Activated CD8-positive, alpha-beta memory T cell treated with anti-CD3 and anti-CD28 coated beads, Interleukin-2, amount 10 ng/mL, durations not matched to agents 7 days and 5 days (primary cell): ENCODE measurements at places on chromosomes 12 and 14.

- no peak overlapping the region for H3K4me3 ChIP-seq
- no peaks in the 10 kb centered on the region for H3K4me1 ChIP-seq
- no peak for DNase-seq
- H3K27me3 ChIP-seq = no peaks in the 10 kb centered on the region
These were observed 22.0 kb upstream of the SSTR1 start for GRCh38 chr14:38185671-38186070.

- H3K36me3 ChIP-seq = no peaks in the 10 kb centered on the region
- H3K4me1 ChIP-seq = no peaks in the 10 kb centered on the region
- DNase-seq = no peak
- H3K4me3 ChIP-seq = no peak overlapping the region
- no peaks in the 10 kb centered on the region for H3K27me3 ChIP-seq
These were observed 136.8 kb upstream of the NTF3 start for GRCh38 chr12:5295151-5295550.

GRCh38 chr12:118102609-118103008, 1.2 kb downstream of the VSIG10 start:
- H3K27ac ChIP-seq = no peak overlapping the region
- DNase-seq = no peak
- peaks cover 23% of the 10 kb centered on the region for H3K27me3 ChIP-seq
- H3K4me3 ChIP-seq = peak overlapping the region; percentile 65
- H3K4me1 ChIP-seq = peaks cover 9% of the 10 kb centered on the region

GRCh38 chr12:92357584-92358261, 212.1 kb upstream of the BTG1 start:
- no peak overlapping the region for H3K27ac ChIP-seq
- no peak for DNase-seq
- no peaks in the 10 kb centered on the region for H3K27me3 ChIP-seq

DNA sequence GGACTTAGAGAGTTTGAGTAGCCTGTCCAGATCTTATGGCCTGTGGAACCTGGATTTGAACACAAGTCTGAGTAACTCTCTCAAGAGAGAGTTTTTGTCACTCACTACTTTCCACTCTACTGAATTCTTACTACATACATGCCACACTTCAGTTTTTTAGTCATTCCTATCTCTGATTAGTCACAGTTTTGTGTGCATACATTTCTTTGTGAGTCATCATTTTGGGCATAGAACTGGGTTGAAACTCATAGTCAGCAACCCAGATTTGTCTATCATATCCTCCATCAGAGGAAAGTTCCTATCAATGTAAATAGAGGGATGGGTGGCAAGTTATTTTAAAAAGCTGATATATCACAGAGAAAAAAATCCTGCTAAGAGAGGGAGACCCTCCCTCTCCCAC, 42.9 kb downstream of the FLRT2 start:
- H3K4me3 ChIP-seq = no peak overlapping the region
- DNase-seq = no peak
- no peaks in the 10 kb centered on the region for H3K36me3 ChIP-seq
- H3K4me1 ChIP-seq = no peaks in the 10 kb centered on the region

- H3K4me1 ChIP-seq = peaks cover 21% of the 10 kb centered on the region
- no peak overlapping the region for H3K27ac ChIP-seq
- H3K4me3 ChIP-seq = peak overlapping the region; percentile 91
- no peak for DNase-seq
- peaks cover 40% of the 10 kb centered on the region for H3K27me3 ChIP-seq
These were observed 1.4 kb downstream of the KCNMB4 start for GRCh38 chr12:70367258-70368141.

GRCh38 chr12:54370171-54370730, 6.0 kb upstream of the GPR84 start:
- H3K4me3 ChIP-seq = no peak overlapping the region
- H3K27me3 ChIP-seq = peaks cover 18% of the 10 kb centered on the region
- no peak overlapping the region for H3K27ac ChIP-seq
- no peaks in the 10 kb centered on the region for H3K36me3 ChIP-seq

DNA sequence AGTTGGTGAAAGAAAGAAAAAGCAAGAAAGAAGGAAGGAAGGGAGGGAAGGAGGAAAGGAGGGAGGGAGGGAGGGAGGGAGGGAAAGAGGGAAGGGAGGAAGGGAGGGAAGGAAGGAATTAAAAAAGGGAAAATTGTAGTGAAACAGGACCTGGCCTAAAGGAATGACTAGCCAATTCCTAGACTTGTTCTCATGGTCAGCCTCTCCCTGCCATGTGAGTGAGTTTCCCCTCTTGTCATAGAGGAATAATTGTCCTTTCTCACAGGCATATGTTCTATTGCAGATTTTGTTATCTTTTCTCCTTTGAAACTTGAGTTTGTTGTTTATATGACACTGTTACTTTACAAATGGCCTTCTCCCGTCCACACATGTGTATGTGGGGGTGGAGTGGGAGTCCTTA, 81.9 kb downstream of the TMEM260 start:
- peaks cover 3% of the 10 kb centered on the region for H3K36me3 ChIP-seq
- no peaks in the 10 kb centered on the region for H3K4me1 ChIP-seq
- no peak overlapping the region for H3K27ac ChIP-seq
- H3K27me3 ChIP-seq = no peaks in the 10 kb centered on the region
- no peak for DNase-seq

GRCh38 chr12:21073129-21073528, 57.9 kb upstream of the SLCO1B1 start:
- H3K27me3 ChIP-seq = no peaks in the 10 kb centered on the region
- no peak for DNase-seq
- no peak overlapping the region for H3K4me3 ChIP-seq
- H3K4me1 ChIP-seq = no peaks in the 10 kb centered on the region

DNA sequence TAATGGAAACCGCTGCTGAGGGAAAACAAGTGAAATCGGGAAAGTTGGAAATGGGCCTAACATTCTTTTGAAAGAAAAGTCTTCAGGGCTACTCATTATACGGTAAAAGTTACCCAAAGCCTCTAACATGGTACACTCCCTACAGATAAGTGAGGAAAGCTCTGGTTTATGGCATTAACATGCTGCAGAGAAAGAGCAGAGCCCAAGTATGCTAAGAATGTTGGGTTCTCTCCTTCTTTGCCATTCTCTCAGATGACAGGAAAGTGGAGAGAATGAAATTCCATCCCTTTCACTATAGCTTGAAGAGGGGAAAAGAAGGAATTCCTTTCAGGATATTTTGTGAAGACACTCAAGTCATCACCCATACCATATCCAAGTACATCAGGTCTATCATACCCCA, 348.0 kb downstream of the SEC23A start:
- H3K4me1 ChIP-seq = no peaks in the 10 kb centered on the region
- H3K27ac ChIP-seq = no peak overlapping the region
- H3K27me3 ChIP-seq = no peaks in the 10 kb centered on the region
- H3K36me3 ChIP-seq = no peaks in the 10 kb centered on the region

DNA sequence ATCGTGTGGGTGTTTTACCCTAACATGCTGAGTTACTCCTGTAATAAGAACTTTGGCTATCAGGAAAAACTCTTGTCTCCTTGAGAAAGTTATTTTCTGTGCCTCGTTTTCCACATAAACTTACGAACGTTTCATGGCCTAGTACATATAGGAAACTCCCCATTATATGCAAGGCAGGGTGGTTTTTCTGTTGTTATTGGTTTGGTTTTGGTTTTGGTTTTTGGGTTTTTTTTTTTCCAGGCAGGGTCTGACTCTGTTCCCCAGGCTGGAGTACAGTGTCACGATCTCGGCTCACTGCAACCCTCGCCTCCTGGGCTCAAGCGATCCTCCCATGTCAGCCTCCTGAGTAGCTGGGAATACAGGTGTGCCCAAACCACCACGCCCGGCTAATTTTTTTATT, 5.5 kb downstream of the OR6C3 start:
- H3K27me3 ChIP-seq = peaks cover 19% of the 10 kb centered on the region
- no peak overlapping the region for H3K27ac ChIP-seq
- H3K36me3 ChIP-seq = no peaks in the 10 kb centered on the region
- H3K4me3 ChIP-seq = no peak overlapping the region

DNA sequence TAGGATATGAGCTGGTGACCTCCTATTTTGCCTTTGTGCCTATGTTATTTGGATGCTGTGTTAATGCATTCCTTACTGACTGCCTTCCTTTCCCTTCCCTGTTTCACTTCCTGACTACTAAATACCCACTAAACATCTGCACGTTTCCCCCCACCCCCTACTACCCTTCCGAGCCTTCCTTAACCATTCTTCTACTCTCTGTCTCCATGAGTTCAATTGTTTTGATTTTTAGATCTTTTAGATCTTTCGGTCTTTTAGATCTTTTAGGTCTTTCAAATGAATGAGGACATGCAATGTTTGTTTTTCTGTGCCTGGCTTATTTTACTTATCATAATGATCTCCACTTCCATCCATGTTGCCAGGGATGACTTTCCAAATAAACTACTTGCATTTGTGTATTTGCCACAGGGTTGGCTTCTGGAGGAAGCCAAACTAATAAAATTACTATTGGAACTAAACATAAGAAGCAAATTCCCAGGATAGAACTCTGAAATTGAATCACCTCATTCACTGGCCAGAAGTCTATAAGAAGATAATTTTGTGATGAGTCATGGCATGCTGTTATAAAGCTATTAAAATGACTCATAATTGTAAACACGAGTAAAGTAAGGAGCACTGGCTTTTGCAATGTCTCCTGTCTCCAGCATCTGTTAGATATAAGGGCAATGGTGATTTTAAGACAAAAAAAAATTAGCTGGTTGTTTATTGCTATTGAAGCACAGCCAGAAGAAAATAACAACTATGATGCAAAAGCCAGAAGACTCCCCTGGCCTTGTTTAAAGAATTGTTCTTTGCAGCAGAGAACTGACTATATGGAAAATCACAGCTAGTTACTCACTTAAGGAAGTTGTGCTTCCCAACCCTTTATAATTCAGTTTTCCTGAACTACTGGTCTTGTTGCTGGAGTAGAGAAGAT, 586.3 kb downstream of the LRFN5 start:
- no peaks in the 10 kb centered on the region for H3K36me3 ChIP-seq
- no peaks in the 10 kb centered on the region for H3K4me1 ChIP-seq
- no peak for DNase-seq
- no peaks in the 10 kb centered on the region for H3K27me3 ChIP-seq
- no peak overlapping the region for H3K4me3 ChIP-seq

DNA sequence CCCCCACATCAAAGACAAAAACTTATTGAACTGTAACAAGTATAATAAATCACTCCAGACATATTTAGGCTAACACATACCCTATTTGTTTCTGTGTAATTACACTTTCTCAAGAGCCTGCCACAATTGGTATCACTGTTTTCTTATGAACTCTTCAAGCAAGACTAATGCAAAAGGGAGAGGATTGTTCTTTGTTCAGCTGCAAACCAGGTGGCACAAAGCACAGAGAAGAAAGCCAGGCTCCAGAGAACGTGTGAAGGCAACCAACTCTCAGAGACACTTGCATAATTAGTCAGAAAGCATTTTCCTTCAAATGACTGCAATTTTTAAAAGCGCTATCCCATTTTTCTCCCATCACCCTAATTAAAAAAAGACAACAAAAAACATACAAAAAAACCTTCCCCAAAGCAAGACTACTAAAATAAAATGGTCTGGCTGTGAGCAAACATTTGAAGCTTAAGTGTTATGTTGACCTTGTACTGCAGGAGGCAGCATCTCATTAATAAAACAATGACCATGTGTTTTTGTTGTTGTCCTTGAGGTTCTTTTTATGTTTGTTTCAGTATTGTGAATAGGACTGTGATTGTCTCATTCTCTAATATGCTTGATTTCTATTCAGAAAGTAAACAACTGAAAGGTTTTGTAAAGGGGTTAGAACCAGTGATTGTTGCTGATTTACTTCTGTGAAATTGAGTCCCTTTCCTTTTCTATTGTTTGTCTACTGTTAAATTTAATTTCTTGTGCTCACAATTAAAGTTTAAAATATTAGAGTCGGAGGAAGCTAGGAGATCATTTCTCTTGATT, 452.7 kb upstream of the PDE3A start:
- no peaks in the 10 kb centered on the region for H3K27me3 ChIP-seq
- no peaks in the 10 kb centered on the region for H3K36me3 ChIP-seq
- no peak for DNase-seq
- H3K4me3 ChIP-seq = no peak overlapping the region
- H3K27ac ChIP-seq = no peak overlapping the region

GRCh38 chr14:56569174-56569573, 10.4 kb upstream of the TMEM260 start:
- no peak overlapping the region for H3K4me3 ChIP-seq
- H3K27me3 ChIP-seq = peaks cover 20% of the 10 kb centered on the region
- no peaks in the 10 kb centered on the region for H3K36me3 ChIP-seq

- peaks cover 6% of the 10 kb centered on the region for H3K4me1 ChIP-seq
- H3K27ac ChIP-seq = no peak overlapping the region
- H3K4me3 ChIP-seq = no peak overlapping the region
- H3K36me3 ChIP-seq = no peaks in the 10 kb centered on the region
These were observed 5.0 kb downstream of the TAMALIN start for GRCh38 chr12:52011602-52012214.

GRCh38 chr14:59320763-59321625, 132.5 kb downstream of the DAAM1 start:
- no peak for DNase-seq
- H3K4me1 ChIP-seq = peaks cover 11% of the 10 kb centered on the region
- H3K27ac ChIP-seq = no peak overlapping the region
- no peaks in the 10 kb centered on the region for H3K27me3 ChIP-seq
- peaks cover 2% of the 10 kb centered on the region for H3K36me3 ChIP-seq
- no peak overlapping the region for H3K4me3 ChIP-seq

DNA sequence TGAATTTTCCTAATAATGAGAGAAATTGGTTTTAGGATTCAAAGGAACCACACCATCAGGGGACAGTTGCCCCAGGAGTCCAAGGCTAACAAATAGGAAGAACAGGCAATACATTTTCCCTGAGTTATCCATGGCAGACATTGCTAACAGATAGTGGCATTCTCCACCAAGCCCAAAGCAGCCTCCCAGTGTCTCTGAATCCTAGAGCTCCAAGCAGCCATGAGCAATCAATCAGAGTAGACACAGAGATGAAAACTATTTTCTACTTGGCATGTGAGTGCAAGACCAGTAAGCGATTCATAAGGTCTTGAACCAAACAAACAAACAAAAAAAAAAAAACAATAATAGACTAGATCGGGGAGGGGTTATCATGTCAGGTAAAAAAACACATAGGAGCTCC, 515.7 kb downstream of the MED13L start:
- H3K27ac ChIP-seq = no peak overlapping the region
- peaks cover 8% of the 10 kb centered on the region for H3K27me3 ChIP-seq
- no peak for DNase-seq
- H3K4me1 ChIP-seq = no peaks in the 10 kb centered on the region
- no peak overlapping the region for H3K4me3 ChIP-seq

- H3K27me3 ChIP-seq = no peaks in the 10 kb centered on the region
- H3K4me3 ChIP-seq = peak overlapping the region; percentile 78
- H3K4me1 ChIP-seq = peaks cover 18% of the 10 kb centered on the region
- peak overlapping the region; percentile 67 for H3K27ac ChIP-seq
- H3K36me3 ChIP-seq = no peaks in the 10 kb centered on the region
- DNase-seq = peak; percentile 49
These were observed 1.2 kb downstream of the CDK2AP1 start for GRCh38 chr12:123270214-123271000.

DNA sequence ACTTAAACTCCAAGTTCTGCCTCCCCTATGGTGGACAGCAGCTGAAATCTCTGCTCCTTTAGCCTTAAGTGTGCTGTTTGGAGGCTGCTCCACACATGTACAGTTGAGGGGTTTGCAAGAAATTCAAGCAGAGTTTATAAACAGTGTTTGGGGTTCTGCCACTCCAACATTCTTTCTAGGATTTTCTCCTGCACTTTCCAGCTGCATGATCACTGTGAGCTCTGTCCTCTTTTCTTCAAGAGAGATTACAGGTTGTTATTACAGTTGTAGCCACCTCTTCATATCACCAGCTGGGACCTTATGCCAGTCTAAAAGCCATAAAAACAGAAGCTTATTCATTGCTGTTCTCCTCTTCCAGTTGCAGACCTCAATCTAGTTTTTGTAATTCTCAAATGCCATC, 8.4 kb downstream of the ZBTB25 start:
- DNase-seq = no peak
- peaks cover 50% of the 10 kb centered on the region for H3K4me1 ChIP-seq
- H3K4me3 ChIP-seq = no peak overlapping the region
- no peaks in the 10 kb centered on the region for H3K27me3 ChIP-seq
- peaks cover 46% of the 10 kb centered on the region for H3K36me3 ChIP-seq
- H3K27ac ChIP-seq = peak overlapping the region; percentile 57
